ENCODE measurements at places on chromosomes 11 and 22.

DNA sequence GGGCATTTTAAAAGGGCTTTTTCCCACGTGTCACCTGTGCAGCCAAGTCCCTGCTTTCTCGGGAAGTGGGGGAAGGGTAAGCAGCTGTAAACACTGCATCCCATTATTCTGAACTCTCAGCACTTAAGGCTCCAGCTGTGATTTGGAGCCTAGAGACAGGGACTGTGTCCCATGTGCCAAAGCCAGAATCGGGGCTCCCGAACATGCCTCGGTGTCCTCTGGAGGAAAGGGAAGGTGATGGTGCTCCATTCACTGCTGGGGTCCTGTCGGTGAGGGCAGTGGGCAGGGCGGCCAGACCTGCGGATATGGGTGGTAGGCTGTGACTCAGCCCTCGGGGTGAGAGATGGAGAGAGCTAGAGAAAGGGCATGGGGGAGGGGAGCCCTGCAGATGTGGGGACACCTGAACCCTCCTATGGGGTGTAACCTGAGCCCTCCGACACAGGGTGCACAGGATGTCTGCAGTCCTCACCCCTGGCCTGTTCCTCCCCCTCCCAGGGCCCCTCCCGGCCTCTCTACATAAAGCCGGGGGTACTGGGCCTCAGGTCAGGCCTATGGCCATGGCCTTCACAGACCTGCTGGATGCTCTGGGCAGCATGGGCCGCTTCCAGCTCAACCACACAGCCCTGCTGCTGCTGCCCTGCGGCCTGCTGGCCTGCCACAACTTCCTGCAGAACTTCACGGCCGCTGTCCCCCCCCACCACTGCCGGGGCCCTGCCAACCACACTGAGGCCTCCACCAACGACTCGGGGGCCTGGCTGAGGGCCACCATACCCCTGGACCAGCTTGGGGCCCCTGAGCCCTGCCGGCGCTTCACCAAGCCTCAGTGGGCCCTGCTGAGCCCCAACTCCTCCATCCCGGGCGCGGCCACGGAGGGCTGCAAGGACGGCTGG, 31.8 kb downstream of the CAPN1 start:
- no peak for DNase-seq

- no peak for DNase-seq
Observed at GRCh38 chr22:39169797-39170466, 17.5 kb upstream of the CBX7 start.

- DNase-seq: peak; percentile 52
Observed at GRCh38 chr22:36368359-36368983, 19.3 kb downstream of the MYH9 start.

GRCh38 chr22:21827628-21828267, 39.7 kb downstream of the MAPK1 start:
- DNase-seq: no peak

DNA sequence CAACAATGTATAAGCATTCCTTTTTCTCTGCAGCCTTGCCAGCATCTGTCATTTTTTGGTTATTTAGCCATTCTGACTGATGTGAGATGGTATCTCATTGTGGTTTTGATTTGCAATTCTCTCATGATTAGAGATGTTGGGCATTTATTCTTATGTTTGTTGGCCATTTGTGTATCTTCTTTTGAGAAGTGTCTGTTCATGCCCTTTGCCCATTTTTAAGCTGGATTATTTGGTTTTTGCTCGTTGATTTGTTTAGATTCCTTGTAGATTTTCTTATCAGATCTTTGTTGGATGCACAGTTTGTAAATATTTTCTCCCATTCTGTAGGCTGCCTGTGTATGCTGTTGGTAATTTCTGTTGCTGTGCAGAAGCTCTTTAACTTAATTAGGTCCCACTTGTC, 259.6 kb upstream of the SESN3 start:
- DNase-seq: no peak

DNA sequence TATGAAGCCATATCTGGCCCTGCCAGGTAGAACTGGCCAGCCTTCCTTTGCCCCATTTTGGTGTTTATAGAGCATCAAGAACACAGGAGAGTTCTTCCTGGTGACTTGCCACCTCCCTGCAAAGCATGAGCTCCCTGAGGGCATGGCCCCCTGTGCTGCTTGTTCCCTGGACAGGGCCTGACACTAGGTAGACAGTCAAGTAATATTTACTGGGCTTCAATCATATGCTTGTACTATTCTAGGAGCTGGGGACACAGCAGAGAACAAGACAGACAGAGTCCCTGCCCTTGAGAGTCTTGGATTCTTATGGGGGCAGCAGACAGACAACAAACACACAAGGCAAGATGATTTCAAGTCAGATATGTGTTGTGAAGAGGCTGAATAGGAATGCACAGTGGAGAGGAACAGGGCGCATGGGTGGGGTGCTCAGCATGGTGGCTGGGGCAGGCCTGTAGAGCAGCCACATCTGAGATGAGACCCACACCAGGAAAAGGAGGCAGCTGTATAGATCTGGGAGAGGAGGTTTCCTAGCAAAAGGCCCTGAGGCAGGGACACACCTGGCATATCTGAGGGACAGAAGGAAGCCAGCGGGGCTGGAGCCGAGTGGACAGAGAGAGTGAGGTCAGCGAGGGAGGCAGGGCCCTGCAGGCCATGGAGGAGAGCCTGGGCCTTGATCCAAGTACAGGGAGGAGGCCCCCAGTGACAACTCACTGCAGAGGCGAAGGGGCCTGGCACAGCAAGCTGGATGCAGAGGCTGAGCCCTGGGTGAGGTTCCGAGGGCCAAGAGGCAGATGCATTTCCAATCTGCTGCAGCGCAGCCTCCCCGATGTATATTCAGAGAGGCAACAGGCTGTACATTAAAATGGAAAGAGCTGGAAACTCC, 10.2 kb upstream of the CBX6 start:
- DNase-seq: no peak

DNA sequence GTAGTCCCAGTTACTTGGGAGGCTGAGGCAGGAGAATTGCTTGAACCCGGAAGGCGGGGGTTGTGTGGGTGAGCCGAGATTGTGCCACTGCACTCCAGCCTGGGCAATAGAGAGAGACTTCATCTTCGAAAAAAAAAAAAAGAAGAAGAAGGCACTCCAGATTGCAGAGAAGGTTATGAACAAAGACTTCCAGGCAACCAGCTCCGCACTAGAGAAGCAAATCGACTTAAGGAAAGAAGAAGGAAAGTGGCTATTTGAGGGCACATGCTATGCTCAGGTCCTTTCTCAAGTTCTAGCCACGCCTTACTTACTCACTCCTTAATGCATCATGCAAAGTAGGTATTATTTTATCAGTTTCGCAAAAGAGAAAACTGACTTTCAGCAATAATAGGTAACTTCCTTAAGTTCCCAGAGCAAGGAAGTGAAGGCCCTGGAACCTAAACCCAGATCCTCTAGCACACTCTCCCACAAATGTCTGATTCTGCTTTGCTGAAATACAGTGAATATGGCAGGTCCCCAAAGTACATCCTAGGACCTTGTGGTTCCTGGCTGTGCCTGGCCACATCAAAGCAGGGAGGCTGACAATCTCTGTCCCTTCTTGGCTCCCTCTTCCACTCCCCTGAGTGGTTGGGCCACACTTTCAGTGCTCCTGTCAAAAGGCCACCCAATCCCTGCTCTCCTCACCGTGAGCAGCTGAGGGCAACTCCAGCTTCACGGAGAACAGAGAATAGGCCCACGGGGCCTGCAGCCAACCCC, 14.2 kb downstream of the CD3E start:
- no peak for DNase-seq

DNA sequence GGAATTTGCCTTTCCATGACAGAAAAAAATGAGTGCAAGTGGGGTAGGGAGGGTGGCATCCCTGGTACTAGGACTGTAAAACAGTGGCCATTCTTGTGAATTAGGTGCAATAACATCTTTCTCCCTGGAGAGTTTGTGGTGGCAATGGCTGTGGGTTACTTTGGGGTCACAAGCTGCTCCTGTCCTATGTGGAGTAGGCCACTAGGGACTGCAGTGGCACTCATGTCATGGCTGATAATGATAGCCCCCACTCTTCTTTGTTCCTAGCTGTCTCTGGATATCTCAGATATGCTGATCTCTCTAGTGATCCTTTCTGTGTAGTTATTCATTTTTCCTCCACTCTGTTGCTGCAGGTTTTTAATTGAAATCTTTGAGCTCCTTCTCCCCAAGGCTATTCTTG, 270.5 kb upstream of the CHORDC1 start:
- no peak for DNase-seq

- DNase-seq: no peak
Observed at GRCh38 chr11:80379620-80380278, 938.9 kb upstream of the TENM4 start.

GRCh38 chr11:19933801-19934488, 221.3 kb downstream of the NAV2 start:
- no peak for DNase-seq

- no peak for DNase-seq
Observed at GRCh38 chr11:62077132-62077531, 46.7 kb upstream of the INCENP start.

DNA sequence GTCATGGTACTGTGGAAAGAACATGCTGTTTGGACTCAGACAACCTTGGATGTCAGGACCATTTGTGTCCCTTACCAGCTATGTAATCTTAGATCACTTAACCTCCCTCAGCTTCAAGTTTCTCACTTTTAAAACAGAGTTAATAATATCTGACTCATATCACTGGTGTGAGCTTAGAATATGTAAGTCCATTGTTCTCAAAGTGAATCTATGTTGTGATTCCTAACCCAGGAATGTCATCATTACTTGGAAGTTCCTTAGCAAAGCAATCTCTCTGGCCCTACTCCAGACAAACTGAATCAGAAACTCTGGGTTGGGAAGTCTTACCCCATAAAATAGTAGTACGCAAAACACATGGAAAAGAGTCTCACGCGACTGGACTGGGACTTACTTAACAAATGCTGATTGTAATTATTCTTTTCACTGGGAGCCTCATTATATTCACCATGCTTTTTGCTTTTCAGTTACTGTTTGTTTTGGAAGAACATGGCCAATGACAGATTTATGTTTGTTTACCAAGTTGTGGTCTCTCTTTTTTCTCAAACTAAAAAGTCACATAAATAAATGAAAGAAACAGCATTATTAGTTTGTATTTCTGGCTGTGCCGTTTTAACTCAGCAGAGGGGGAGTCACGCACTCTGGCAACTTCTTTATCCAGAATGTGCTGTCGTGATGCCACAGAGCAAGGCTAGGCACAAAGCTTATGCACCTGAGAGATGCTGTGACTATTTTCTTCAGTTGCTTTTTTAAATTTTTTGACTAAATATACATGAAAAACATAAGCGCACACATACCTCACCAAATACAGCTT, 217.7 kb upstream of the CTSC start:
- DNase-seq: no peak

- peak; percentile 9 for DNase-seq
Observed at GRCh38 chr11:6568191-6568918, 35.1 kb downstream of the RRP8 start.

DNA sequence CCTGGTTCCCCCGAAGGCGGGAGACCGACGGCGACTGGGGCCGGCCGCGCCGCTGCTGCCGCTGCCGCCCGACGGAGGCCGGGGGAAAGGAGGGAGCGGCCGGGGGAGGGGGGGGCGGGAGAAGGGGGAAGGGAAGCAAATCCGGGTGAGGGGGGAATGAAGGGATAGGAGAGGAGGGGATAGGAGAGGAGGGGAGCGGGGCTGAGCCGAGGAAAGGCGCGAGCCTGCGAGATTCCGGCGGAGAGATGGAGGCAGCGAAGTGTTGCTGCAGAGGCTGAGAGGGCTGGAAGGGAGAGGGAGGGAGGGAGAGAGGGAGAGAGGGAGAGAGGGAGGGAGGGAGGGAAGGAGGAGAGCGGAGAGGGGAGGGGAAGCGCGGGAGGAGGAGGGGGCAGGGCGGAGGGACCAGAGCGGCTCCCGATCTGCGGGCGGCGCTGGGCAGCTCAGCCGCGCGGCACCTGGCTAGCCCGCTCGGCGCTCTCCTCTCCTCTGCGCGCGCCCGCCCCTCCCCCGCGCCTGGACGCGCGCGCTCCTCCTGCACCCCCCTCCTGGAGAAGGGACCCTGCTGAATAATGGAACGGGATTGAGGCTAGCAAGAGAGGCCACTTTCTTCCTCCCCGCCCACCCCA, 52.3 kb downstream of the SLC22A12 start:
- no peak for DNase-seq

DNA sequence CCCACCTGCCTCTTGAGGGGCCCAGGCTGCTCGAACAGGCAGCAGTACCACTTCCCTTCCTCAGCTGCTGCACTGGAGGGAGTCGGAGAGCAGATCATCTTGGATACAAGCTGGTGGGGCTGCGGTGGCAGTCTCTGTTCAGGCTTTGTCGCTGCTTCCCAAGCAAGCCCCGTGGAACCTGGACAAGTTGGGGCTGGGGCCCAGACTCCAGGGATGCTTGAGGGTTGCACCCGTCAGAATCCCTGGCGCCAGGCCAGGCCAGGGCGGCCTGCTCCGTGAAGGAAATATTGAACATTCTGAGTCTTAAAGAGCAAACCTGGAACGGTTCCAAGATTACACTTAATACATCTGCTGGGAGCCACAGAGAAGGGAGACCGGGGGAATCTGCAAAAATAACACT, 310.1 kb upstream of the SORL1-AS1 start:
- DNase-seq: peak; percentile 25

DNA sequence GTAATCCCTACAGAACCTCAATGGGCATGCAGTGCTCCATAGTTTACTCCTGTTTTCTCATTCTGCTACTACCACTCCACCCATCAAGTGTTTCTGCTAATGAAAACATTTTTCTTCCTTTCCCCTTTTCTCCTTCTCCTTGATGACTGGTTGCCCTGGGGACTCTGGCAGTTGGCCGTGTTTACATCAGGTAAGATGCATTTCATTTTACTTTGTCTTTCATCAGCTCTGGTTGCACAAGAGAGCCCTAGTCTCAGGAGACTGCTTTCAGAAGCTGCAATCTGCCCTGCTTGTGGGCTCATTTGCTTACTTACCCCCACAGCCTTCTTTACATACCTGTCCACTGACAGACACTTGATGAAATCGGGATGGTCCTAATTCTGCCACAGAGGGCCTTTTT, 19.6 kb upstream of the LIMK2 start:
- no peak for DNase-seq

DNA sequence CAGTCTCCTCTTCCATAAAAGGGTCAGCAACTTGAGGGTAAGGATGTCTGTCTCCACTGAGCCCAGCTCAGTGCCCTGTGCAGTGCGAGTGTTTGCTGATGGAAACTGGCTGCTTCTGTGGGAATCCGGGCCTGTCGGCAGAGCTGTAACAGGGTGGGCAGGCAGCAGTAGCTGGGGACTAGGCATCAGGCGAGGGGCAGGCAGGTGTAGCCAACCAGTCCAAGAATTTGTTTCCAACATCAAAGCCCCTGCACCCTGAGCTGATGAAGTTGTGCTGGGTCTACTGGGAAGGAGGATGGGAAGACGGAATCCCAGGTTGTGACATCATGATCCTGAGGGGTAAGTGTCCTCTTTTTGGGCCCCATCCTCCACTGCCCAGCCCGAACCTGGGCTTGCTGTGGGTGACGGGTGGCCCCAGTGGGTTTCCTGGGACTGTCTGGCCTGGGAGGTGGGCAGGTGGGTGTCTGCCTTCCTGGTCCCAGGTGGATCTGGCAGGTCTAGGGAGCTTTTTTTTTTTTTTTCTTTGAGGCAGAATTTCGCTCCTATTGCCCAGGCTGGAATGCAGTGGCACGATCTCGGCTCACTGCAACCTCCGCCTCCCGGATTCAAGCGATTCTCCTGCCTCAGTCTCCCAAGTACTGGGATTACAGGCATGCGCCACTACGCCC, 11.0 kb downstream of the SLC29A2 start:
- no peak for DNase-seq

GRCh38 chr11:33195462-33196173, 34.3 kb upstream of the CSTF3 start:
- DNase-seq: no peak
